ENCODE measurements at places on chromosomes 2 and 18.

GRCh38 chr2:222805591-222806304 is 55.1 kb upstream of the ACSL3 start:
- DNase-seq = peak; percentile 56

DNA sequence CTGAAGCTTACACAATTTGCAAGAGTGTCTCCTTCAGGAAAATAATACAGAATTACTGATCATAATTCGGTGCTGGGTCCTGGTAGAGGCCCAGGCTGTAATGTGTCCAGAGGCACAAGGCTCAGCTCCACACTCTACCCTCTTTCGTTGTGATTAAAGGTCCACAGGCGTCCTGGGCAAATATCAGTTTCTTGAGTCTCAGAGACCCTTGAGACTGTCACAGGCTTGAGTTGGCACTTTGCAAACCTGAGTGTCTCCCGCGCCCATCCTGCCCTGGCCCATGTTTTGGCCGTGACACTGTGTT is 46.9 kb upstream of the SMAD7 start:
- DNase-seq = no peak

DNA sequence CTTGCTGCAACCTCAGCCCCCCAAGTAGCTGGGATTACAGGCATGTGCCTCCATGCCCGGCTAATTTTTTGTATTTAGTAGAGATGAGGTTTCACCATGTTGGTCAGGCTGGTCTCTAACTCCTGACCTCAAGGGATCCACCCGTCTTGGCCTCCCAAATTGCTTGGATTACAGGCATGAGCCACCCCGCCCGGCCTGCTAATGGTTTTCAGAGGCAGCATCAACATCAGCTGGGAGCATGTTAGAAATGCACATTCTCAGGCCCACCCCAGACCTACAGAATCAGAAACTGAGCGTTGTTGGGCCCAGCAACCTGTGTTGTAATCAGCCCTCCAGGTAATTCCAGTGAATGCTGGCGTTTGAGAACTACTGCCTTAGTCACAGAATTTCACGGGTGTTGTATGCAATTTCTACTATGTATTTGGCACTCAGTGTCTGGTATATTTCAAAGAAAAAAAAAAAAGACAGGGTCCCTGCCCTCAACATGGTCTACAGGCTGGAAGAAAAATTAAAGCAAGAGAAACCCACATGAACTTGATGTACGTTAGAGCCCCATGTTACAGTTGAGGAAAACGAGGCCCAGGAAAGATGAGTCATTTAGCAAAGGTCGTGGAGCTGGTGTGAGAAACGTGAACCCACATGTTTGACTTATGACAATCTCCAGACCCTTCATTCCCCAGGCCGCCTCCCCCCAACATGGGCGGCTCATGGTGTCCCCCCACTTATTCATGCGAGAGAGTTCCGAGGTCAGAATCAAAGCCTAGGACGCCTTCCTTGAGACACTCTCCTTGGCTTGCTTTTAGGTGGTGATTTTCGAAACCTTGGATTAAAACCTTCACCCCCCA is 35.3 kb downstream of the SH3BP4 start:
- peak; percentile 40 for DNase-seq

- peak; percentile 100 for DNase-seq
Observed at GRCh38 chr2:55862673-55863390, 60.8 kb downstream of the EFEMP1 start.

DNA sequence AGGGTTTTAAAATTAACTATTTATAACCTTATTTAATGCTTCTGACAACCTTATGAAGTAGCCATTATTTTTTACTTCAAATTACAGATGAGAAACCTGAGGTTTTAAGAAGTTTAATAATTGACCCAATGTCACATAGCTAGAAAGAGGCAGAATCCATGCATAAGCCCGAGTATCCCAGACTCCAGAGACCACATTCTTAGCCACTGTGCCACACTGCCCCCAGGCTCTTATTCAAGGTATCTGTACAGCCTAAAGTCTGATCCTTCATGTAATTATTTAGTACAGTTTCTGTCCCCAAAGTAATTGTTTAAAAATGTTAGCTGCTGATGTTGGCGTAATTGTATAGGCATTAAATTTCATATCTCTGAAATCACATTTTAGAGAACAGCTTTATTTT is 124.7 kb upstream of the LRRTM1 start:
- no peak for DNase-seq

DNA sequence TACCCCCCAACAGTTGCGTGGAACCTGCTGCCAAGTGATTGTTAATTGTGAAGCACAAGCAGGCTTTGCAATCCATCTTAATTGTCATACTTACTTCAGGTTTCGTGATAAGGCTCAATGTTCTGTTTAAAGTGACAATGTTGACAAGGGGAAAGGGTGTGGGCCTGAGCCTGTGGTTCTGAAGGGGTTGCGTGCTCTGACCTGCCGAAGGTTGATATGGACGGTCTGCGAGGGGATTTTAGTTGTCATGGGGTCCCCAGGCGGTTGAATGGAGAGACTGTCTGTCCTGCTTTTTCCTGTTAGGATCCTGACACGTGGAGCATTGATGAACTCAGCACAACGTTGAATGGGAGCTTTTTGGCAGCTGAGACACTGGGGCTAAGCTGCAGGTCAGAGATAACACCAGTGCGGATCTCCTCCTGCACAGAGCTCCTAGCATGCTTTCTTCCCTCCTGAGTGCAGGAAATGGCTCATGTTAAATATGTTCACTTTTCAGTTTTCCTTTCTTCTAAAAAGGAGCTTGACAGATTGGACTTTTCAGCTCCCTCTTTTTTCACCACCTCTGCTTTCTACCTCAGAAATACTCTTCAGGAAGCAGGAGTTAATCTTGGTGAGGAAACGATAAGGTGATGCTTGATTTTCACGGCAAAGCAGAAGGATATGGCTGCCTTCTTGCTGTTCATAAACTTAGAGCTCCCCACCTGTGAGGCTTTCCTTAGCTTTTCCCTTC is 62.9 kb upstream of the ZEB2 start:
- no peak for DNase-seq

DNA sequence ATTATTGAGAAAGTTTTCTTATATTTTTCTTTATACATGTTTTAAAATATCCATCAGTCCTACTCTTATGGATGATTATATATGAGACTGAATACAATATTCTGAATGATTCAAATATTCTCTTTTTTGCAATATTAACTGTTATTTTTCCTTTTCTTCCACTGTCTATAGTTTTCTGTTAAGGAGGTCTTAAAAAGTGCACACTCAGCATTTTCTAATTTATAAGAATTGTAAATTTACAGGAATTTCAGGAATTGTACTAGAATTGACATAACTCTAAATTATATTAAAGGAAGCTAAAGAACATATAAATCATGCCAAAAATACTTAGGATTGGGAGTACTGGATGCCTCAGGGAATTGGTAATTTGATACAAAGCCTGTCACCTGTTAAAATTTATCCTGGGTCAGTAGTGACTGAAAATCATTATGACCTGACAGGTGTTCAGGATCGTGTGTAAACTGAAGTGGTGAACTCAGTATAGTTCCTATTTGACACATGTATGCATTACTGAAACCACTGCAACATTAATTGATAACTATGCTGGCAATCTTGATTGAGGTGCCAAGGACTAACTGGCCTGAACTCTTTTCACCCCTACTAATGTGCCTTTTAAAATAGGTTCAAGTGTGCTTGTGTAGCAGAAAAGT is 30.4 kb downstream of the MSTN start:
- no peak for DNase-seq

DNA sequence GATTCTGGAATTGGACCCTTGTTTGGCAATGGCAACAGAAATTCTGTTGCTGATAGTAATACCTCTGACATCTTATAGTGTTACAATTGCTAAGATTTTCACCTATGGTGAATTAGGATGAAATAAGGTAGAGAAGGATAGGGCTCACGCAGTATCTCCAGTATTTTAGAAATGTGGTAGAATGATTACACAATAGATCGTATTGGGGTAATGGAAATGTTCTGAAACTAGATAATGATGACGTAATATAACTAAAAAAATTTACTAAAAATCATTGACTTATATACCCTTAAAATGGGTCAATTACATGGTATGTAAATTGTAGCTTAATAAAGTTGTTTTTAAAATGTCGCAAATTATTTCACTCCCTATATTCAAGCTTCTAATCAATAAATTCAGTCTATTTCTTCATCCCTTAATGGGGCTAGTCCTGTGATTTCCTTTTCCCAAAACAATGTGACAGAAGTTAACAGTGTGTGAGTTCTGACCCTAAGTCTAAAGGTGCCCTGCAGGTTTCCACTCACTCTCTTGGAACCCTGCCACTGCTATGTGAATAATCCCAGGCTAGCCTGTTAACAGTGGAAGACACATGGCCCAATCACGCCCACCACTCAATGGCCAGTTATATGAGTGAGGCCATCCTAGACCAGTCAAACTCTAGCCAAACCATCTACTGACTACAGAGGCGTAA is 31.2 kb downstream of the USP37 start:
- no peak for DNase-seq

DNA sequence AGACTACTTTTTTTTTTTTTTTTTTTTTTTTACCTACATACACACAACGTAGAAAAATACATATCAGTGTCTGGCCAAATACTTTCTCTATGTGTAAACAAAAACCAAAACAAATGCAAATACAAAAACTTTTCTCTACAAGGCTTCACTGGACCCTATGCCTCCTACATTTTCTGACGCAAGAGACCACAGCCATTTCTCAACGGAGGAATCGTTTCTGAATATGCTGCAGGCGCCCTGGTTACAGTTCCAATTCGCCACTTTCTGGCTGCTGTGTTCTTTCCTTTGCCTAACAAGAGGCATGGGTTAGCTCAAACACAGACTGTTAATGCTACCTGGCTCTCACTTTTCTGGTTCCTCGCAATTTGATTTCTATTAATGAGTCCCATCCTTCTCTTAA is 96.4 kb downstream of the EPB41L3 start:
- no peak for DNase-seq

GRCh38 chr2:57160976-57161375 is 885.6 kb upstream of the VRK2 start:
- peak; percentile 88 for DNase-seq

DNA sequence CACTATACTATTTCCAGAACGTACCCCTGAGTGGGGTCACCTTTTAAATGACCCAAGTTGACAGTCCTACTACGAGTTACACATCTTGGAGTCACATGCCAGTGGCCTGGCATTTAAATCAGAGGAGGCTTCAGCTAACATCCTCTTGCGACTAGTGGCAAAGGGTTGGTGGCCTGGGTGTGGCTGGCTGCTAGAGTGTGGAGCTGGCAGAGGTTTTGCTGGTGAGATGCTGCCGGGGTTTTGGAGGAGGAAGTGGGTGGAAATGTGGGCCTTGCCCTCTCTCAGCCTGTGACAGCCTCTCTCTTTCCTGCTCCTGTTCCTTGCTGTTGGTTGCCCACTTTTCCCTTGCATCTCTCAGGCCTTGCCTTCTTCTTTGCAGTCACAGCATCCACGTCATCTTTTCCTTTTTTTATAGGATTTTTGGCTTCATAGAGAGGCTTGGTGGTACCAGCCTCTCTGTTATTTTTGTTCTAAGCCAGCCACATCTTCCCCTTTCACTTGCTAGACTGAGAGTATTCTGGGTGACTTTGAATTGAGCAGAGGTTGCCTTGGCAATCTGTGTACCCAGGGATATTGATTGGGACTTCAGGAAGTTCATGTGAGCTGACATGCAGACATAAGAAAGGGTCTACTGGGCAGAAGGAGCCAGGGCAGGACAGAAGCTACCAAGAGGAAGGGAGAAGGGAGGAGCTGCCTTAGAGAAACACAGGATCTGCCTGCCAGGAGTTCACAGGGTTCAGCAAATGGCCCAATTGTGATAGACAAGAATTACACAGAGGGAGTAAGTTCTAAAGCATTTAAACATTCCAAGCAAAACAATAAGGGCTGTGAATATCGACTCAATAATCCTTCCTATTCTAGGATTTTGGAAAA is 55.4 kb downstream of the CDC42EP3 start:
- DNase-seq = no peak

- no peak for DNase-seq
Observed at GRCh38 chr2:205904873-205905272, 181.1 kb downstream of the INO80D start.

DNA sequence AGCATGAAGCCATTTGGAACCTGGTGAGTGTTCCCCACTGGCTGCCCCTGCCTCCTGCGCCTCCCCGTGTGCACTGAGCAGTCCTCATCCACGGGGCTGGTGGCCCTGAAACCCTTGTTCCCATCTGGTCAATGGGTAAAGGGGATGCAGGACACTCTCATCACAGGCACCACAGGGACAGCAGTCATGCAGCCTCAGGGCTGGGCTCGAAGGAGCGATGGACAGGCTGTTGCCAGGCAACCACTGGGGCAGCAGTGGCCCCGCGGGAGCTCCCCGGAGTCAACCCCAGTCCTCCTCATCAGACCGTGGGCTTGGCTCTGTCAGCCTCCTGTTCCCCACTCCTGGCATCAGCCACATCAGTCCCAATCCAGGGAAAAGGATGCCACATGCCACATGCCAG is 509.5 kb downstream of the EIPR1 start:
- no peak for DNase-seq

GRCh38 chr18:48356909-48357631 is 52.1 kb downstream of the ZBTB7C start:
- DNase-seq = no peak

GRCh38 chr2:168732100-168732499 is 70.3 kb upstream of the NOSTRIN start:
- DNase-seq = no peak

DNA sequence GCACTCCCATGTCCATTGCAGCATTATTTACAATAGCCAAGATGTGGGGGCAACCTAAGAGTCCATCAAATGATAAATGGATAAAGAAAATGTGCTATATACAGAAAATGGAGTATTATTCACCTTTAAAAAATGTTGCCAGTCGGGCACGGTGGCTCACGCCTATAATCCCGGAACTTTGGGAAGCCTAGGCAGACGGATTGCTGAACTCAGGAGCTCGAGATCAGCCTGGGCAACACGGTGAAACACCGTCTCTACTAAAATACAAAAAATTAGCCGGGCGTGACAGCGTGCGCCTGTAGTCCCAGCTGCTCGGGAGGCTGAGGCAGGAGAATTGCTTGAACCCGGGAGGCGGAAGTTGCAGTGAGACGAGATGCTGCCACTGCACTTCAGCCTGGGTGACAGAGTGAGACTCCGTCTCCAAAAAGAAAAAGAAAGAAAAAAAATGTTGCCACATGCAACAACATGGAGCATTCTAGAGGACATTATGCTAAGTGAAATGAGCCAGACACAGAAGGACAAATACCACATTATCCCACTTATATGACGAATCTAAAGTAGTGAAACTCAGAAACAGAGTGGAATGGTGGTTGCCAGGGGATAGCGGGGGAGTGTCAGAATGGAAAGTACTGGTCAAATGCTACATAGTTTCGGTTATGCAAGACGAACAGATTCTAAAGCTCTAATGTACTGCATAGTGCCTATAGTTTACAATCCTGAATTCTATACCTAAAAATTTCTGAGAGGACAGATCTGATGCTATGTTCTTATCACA is 1385.6 kb upstream of the TMEFF2 start:
- no peak for DNase-seq

DNA sequence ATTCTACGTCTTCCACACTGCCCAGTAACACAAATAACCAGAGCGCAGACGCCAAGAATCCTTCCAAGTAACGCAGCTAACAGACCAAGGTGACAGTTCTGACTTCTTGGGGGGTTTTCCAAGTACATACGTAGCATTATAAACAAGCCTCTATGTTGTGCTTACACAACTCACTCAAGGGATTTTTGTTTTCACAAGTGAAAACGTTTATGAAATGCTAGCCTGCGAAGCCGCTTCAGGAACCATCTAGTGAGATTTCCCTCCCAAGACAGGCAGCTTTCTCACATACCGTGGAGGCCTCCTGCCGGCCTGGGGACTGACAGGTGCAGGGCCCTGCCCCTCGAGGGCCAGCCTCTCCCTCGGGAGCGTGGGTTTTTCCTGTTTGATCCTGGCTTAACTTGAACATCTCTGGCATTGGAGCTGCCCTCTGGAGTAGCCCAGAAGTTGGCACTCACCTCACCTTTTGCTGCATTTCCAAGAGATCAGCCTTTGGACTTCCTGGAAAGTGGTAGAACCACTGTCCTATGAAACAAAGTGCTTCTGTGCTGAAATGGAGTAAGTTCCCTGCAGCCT is 151.1 kb downstream of the MBP start:
- DNase-seq = peak; percentile 15

All from fibroblast of lung (primary cell).